ENCODE measurements at places on chromosomes 13 and 19.
A peak's percentile ranks its signal among the peaks of the same experiment; 100 is the strongest.

- DNase-seq: peak; percentile 39
Observed at GRCh38 chr19:10568062-10568825, 535 bp downstream of the CDKN2D start.

DNA sequence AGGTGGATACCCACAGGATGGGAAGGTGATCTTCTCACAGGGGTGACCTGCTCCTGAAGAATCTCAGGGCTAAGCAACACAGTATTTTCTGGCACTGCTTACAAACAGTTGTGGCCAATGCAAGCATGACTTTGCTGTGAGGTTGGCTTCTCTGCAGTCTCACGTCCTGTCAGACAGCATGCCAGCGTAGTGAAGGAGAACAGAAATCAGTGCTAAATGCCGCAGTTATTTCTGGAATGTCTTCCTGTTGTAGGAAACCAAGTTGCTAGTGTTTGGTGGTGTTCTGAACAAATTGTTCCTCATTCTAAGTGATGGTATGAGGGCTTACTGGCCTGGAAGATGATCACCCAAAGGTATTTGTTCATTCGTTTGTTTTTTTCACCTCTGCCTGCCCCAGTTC lies 320.1 kb downstream of the MTUS2 start:
- no peak for DNase-seq

DNA sequence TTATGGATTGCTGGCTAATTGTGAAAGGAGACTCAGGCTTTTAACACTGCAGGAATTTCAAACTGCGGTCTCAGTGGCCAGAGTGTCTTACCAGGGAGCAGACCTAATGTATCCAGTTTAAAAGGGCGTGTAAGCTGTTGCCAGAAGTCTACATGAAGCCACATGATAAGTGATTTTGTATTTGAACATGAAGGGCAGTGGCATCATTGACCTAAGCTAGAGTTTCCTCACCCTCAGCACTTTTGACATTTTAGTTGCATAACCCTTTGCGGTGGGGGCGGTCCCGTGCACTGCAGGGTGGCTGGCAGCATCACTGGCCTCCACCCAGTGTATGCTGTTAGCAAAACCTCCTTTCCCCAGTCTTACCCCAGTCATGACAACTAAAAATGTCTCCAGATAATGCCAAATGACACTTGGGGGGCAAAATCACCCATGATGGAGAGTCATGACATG lies 23.7 kb upstream of the GPR18 start:
- DNase-seq: peak; percentile 27

- DNase-seq: no peak
Observed at GRCh38 chr13:36918246-36919131, 1.5 kb downstream of the SMAD9 start.

DNA sequence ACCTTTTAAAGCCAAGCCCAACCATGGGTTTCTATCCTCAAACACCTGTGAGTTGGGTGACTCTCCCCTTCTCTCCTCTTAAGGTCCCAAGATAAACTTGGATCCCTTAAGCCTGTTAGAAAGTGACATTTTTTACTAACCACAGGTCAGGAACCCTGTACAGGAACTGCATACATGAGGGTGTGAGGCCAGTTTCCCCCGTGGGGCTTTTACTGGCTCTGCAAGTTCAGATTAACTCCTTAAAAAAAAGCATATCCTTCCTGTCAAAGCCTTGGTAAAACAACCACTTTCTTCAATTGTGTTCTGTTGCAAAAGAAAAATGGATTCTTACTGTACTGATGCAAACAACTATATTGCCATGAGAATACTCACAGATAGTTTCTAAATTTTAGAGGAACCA lies 2638.7 kb upstream of the PCDH20 start:
- no peak for DNase-seq

DNA sequence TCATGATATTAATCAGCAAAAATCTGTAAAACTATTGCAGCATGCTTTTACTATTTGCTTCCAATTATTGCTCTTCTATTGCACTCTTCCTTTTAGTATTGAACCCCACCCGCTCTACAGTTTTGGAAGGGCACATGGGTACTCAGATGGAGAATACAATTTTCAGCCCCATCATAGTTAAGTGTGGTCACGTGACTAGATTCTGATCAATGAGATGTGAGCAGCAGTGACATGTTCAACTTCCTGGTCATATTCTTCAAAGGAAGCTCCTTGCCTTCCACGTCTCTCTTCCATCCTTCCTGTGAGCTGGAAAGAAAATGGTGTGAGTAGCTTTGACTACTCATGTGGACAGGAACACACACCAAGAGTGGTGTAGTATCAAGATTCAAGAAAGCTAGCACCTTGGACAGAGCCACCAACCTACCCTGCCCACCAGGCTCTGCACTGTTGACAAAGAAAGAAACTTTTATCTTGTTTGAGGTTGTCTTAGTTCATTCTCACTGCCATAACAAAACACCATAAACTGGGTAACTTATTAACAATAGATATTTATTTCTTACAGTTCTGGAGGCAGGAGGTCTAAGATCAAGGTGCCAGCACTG lies 3.8 kb upstream of the FGF14 start:
- no peak for DNase-seq

DNA sequence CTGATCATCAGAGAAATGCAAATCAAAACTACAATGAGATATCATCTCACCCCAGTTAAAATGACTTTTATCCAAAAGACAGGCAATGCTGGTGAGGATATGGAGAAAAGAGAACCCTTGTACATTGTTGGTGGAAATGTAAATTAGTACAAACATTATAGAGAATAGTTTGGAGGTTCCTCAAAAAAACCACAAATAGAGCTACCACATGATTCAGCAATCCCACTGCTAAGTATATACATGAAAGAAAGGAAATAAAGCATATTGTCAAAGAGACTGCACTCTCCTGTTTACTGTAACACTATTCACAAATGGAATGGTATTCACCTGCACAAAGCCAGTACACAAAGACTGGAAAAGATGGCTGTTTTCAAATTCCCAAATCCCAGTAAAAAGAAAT lies 1233.7 kb downstream of the PCDH17 start:
- no peak for DNase-seq

DNA sequence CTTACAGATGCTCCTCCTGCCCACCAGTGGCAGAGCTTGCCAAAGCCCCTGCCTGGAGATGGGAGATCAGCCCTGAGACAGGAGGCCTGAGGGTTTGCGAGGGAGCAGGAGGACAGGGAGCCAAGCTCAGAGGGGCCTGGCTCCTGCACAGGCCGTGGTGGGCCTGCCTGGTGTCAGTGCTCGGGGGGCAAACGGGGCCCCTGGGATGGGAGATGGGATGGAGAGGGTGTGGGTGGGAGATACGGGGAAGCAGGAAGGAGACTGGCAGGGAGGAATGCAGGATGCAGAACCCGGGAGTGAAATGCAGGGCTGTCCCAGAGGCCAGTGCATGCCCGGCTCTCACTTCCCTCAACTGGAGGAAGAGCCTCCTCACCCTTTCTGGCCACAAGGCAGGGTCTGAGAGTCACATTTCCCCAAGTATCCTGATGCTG lies 19.9 kb downstream of the ELAVL1 start:
- DNase-seq: no peak

- DNase-seq: no peak
Observed at GRCh38 chr13:54852831-54853230, 1824.2 kb downstream of the OLFM4 start.

DNA sequence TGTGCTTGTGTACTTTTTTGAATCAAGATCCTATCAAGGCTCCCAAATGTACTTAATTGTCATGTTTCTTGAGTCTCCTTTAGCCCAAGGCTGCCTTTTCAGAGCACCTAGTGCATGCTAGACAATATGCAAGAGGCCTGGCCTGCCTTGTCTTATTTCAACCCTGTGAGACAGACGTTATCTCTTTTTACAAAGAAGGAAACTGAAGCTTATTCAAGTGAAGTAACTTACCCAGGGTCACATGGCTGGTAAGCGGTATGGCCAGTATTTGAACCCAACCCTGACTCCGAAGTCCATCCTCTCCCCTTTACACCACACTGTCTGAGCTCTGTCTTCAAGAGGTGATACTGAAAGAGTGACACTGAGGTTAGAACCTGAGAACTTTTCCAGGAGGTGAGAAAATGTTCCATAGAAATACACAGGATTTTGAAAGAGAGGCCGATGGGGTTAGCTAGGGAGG lies 505.1 kb downstream of the FOXO1 start:
- DNase-seq: no peak

GRCh38 chr13:97212004-97212403 lies 10.1 kb upstream of the MBNL2 start:
- no peak for DNase-seq

DNA sequence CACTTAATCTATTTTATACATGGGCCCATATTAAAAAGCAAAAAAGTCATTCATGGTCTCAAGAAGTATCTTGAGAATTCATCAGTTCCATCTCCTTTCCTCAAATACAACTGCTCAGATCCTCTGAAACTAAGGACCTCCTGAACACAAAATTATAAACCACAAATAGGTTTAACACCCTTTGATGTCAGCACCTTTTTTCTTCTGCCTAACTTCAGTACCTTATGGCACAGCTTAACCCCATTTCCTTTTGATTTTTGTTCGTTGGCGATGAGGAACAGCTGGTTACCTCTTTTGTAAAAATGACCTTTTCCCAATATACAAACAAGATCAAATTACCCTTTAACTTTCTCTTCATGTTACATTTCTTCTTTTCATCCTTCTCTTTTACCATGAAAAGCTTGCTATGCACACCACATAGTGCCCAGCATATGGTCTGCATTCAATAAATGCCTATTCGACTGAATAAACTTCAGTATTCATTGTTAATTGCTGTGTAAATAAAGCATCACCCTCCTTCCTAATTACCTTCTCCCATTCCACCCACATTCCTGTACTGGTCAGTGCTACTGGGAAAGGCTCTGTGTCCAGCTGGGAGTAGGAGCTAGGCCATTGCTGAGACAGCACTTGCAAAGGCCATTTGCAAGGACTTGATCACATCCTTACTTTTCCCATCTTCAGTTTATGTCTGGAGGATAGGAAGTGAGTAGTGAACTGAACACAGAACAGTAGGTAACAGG lies 317.9 kb downstream of the SHISA2 start:
- DNase-seq: no peak

GRCh38 chr19:17888260-17888659 lies 16.5 kb downstream of the SLC5A5 start:
- DNase-seq: no peak

DNA sequence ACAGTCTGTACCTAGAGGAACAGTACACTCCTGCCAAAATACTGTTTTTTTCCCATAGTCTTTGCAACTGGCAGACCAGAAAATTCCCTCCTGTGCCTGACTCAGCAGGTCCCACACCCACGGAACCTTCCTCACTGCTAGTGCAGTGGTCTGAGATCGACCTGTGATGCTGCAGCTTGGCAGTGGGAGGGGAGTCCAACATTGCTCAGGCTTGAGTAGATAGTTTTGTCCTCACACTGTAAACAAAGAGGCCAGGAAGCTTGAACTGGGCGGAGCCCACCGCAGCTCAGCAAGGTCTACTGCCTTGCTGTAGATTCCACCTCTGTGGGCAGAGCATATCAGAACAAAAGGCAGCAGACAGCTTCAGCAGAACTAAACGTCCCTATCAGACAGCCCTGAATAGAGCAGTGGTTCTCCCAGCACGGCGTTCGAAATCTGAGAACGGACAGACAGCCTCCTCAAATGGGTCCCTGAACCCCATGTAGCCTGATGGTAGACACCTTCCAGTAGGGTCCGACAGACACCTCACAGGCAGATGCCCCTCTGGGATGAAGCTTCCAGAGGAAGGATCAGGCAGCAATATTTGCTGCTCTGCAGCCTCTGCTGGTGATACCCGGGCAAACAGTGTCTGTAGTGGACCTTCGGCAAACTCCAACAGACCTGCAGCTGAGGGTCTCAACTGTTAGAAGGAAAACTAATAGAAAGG lies 92.7 kb downstream of the SUCLA2 start:
- no peak for DNase-seq

- DNase-seq: no peak
Observed at GRCh38 chr13:61592489-61592888, 176.8 kb upstream of the PCDH20 start.

GRCh38 chr13:27476943-27477703 lies 26.8 kb upstream of the MTIF3 start:
- DNase-seq: no peak

DNA sequence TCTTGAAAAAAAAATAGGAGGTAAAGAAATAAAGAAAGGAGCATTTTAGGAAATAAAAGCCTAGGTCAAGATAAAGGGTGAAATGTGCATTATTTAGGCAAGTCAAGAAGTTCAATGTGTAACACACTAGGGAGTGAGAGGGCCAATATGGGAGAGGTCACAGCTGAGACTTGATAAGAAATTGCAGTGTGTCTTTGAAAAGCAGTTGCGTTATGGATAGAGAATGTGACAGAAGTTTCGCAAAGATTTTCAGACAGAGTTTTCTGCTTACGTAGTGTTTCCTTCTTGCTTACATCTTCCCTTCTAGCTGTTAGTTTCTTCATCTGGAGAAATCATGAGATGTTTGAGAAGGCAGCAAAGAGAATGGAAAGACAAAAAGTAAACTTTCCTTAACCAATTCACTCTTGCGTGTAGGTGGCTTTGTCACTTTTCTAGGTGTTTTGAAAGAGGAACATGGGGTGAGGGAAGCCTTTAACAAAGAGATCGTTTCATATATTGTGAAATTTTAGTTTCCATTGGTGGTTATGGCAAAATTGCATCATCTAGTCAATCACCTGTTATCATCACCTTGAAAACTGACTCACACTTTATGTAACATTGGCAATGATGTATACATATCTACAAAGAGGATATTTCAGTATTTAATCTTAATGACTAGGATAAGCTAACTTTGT lies 975.5 kb downstream of the OLFM4 start:
- no peak for DNase-seq

DNA sequence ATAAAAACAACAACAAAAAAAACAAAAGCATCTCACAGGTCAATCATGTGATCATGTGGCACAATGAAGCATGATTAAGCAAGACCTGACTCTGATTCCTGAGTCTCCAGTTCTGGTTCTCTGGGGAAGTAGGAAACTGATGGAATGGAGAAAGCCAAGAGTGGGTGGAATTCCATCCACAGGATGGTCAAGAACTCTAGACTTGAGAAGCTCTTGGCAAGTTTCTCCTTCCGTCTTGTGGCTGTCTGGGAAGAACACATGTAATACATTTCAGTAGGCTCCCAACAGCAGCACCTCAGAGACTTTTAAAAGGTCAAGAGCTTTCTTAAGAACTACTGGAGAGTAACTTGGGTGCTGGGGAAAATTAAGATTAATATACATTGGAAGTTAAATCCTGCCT lies 78.6 kb upstream of the TSHZ3 start:
- no peak for DNase-seq

- DNase-seq: no peak
Observed at GRCh38 chr13:47109028-47109427, 212.2 kb upstream of the HTR2A start.

- DNase-seq: no peak
Observed at GRCh38 chr19:57239982-57240310, 486 bp upstream of the ZNF805 start.

All from stimulated activated naive CD4-positive, alpha-beta T cell (primary cell).